ENCODE measurements at places on chromosomes 1 and 21.

DNA sequence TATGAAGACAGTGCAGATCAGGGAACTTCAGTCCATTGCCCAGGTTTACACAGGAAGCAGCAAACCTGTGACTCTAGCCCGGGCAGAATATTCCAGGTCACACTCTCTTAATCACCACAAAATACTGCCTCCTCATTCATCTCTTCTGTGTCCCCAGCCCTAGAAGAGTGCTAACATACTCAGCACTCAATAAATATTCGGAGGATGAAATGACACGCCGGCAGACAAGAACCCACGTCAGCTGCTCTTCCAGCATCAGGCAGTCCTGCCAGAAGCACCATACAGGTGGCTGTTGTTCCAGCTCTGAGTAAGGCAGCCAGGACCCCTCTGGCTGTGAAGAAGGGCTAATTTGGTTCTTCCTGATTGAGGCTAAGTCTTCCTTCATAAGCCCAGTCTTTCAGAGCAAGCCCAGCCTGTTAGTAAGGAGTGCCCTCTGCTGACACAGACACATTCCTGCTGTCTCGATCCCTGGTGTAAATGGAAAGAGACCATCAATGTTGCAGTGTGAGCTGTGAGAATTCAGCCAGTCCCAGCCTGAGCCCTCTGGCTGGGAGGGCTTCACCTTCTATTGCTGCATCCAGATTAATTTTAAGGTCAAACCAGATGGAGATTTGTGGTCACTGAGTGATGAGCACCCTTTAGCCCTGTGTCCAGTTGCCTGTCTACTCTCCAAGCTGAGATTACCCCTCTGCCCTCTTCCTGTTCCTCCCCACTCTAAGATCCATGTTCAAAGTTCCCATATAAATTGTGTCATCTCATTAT lies 45.0 kb upstream of the KIRREL1 start:
- no peak for DNase-seq

DNA sequence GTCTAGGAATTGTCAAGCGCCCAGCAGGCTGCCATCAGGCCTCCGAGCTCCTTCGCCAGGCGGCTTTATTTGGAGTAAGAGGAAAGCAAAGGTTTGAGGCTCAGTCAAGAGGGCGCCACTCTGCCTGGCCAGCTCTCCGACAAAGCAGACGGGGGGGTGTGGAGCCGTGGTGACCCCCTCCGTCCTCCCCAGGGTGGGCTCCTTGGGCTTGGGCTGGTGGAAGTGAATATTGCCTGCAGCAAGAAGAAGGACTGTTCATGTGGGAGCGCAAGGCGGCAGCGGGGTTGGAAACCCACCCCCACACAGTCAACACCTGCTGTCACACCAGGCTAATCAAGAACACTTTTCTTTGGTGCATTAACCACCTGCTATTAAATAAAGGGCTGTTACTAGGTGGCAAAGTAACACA lies 14.6 kb downstream of the EPHX1 start:
- DNase-seq = no peak

DNA sequence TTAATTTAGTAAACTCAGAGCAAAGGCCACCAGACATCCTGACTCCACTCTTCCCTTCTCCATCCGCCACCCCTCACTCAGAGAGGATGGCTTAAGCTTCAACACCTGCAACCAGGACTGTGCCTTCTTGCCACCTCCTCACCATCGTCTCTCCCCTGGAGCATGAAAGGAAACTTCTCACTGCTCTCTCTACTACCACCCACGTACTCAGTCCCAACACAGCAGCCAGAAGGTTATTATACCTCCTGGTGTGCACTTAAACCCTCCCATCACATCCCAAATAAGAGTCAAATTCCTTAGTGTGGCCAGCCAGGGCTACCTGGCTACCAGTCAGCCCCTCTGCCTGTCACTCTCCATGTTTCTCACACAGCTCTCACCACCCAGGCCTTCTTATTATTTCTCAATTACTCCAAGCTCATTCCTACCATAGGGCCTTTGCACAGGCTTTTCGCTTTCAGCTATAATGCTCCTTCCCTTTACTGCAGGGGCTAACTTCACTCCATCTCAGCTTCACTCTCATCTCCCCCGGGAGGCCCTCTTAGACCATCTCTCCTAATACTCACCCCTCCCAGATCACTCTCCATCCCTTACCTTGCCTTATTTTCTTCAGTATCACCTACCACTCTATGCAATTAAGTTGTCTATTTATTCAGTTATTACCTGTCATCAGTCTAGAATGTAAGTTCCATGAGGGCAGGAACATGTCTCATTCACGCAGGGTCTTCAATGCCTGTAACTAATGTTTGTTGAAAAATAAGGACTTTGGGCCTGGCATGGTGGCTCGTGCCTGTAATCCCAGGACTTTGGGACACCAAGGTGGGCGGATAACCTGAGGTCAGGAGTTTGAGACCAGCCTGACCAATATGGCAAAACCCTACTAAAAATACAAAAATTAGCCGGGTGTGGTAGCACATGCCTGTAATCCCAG lies 137.5 kb downstream of the TOMM20 start:
- no peak for DNase-seq

DNA sequence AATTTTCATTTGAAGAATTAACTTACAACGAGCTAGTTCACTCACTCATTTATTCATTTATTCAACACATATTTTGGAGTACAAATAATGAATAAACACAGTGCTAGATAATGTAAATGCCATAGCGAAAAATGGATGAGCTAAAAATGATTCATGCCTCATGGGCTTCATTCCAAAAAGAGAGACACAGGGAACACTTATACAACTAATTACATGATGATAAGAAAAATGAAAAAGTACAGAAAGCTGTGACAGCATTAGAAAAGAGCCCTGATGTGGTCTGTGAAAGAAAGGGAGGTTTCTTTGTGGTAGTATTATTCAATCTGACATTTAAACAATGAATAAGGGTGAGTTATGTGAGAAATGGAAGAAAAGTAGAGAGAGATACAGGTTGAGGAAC lies 726.4 kb downstream of the AMY1C start:
- DNase-seq = no peak
